Activated B cell treated with CpG ODN at 0.5 μM for 24 hours (primary cell): ENCODE measurements at places on chromosomes 16 and 17.
A peak's percentile ranks its signal among the peaks of the same experiment; 100 is the strongest.

GRCh38 chr16:20774703-20775362 lies 11.0 kb downstream of the ACSM3 start:
- peak; percentile 18 for DNase-seq

DNA sequence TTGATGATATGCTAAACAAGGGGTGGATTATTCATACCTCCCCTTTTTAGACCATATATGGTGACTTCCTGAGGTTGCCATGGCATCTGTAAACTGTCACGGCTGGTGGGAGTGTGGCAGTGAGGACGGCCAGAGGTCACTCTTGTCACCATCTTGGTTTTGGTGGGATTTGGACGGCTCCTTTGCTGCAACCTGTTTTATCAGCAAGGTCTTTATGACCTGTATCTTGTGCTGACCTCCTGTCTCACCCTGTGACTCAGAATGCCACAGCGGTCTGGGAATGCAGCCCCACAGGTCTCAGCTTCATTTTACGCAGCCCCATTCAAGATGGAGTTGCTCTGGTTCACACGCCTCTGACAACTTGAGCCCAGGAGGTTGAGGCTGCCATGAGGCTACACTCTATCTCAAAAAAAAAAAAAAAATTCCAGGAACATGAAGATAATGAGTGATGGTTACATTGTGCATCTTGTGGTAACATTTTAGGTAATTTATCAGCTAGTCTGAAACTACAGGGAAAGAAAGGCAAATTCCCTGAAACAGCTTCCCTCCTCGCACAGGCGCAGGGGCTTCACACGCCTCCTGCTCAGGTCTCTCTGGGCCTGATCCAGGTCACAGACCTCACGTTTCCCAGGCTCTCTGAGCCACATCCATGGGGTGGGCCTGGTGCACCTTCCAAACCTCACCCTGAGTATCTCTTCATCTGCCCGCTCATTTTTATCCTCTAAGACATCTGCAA lies 15.3 kb upstream of the UBE2I start:
- no peak for DNase-seq

DNA sequence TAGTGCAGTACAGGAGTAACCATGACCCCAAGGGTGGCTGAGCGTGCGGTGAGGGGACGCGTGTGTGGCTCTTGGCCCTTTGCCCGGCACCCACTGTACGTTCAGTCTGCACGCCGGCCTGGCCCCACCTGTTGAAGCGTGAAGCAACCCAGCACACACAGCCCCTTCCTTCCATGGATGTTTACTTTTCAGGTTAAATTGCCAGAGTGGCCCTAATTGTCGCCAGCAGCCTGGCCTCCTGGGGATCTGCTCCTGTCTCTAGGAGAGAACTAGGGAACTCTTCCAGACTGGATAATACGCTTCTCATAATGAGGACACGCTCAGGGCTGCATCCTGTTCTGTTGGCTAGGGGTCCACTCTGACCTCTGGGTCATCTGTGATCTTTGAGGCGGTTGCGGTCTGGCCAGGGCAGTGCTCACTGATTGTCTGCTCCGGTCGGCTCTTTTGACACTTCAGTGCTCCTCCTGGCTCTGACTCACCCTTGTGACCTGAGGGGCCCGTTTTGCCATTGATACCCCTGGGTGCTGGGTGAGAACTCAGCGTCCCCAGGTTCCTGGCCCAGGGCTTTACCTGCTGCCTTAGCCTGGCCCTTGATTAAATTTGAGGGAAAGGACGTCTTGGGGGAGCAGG lies 27.7 kb downstream of the TPSG1 start:
- DNase-seq: no peak

DNA sequence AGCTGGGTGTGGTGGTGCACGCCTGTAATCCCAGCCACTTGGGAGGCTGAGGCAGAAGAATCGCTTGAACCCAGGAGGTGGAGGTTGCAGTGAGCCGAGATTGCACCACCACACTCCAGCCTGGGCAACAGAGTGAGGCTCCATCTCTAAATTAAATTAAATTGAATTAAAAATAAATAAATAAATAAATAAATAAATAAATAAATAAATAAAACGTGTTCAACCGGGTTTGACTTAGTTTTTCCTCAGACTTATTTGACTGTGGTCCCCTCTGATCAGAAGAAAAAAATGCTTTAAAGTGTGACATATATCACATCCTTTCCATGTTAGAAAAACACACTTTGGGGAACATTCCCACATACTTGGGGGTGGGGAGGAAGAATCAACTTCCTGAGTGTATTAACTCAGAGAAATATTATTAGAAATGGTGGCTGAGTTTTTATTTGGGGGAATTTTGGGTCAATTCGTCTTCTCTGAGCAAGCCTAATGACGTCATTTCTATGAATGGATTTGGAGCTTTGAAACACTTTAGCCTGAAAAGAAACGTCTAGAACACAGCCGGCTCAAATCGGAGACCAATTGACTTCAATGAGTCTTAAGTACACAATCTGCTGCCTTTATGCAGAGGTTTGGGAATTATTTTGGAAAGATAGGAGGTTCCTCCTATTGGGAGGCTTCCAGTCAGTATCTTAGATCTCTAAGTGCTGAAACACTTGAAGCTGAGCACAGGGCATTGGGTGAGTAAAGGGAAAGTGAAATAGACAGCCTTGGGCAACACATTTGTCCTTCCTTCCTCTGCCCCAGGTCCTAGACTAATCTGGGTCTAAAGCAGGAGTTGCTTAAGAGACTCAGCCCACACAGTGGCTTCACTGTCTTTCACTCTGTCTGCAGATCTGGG lies 132.6 kb downstream of the PITPNC1 start:
- DNase-seq: no peak

DNA sequence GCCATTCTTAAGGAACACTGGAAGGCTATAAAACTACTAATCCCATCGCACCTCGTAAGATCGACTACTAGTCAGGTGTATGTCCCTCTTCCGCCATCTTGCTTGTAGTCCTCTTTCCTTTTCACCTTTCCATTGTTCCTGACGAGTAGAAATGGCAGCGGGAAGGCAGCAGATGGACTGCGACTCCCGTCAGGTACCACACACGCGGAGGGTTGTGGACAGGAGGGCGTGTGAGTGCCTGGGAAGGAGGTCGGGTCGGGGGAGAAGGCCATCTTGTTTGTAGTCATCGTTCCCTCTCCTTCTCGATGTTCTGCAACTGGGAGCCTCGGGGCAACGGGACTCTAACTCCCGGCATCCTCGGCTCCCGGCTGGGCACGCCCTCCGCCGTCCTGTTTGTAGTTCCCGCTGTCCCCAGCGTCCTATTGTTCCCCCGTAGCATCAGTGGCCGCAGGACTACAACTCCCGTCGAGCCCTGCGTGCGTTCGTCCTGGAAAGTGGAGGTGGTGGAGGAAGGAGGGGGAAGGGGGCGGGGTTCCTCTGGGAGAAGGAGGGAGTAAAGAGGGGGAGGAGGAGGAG lies 324 bp upstream of the FBXL19 start:
- DNase-seq: peak; percentile 86

DNA sequence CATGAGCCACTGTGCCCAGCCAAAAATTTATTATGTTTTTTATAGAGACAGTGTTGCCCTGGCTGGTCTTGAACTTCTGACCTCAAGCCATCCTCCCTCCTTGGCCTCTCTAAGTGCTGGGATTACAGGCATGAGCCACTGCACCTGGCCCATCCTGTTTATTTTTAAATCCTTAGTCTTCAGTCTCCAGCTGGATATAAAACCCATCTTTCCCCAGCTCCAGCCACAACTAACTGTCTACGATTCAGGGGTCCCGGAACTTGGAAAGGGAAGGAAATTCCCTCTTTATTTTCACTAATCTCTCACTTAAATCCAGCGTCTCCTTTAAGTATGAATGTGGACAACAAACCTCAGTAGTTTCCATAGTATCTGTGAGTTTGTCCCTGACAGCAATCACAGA lies 62.2 kb downstream of the IQCK start:
- no peak for DNase-seq

DNA sequence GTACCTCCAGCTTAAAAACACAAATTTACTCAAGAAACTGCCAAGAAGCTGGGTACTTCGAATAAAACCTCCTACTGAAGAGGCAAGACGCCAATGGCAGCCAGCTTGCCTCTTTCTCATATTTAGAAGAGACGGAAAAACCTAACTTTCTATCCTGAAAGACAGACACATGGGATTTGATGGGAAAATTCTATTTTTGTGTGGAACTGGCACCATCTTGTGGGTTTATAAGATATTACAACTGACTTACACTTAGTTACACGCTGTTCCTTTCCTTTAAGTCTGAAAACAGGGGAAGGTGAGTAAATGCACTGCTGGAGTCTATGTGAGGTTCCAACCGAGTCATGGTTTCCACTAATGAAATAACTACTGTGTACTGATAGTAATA lies 10.3 kb downstream of the ZNF18 start:
- DNase-seq: no peak

DNA sequence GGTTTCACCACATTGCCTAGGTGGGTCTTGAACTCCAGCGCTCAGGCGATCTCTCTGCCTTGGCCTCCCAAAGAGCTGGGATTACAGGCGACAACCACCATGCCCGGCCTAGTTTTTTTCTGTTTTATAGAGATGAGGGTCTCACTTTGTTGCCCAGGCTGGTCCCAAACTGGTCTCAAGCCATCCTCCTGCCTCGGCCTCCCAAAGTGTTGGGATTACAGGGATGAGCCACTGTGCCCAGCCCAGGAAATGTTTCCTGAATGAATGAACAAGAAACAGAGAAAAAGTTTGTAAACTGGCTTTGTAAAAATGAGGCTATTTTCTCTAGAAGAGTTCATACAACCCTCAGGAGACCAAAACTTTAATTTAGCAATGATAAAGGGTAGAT lies 68.0 kb downstream of the WWP2 start:
- DNase-seq: no peak

GRCh38 chr17:73165616-73166404 lies 1.0 kb downstream of the SSTR2 start:
- no peak for DNase-seq

GRCh38 chr16:65119901-65120401 lies 1.9 kb downstream of the CDH11 start:
- DNase-seq: no peak

- no peak for DNase-seq
Measured at GRCh38 chr17:74663561-74663960, 40.0 kb upstream of the CD300E start.

GRCh38 chr17:49022391-49022941 lies 25.3 kb downstream of the IGF2BP1 start:
- DNase-seq: no peak

DNA sequence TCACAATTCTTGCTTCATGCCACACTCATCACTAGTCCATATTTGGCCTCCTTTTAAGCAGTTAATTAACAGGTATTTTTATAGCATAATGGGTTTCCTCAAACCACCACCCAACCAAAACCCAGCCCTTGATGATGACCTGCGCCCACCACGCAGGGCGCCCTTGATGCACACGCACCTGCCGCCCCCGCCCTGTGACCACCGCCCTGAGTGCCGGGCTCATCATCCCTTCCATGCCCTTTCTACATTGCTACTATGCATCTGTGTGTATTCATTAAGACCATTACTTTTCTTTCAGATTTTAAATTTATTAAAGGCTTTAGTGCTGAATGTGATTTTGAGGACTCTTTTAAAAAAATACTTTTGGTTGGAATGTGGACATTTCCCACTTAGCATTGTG lies 204.8 kb upstream of the CHMP6 start:
- DNase-seq: no peak

- no peak for DNase-seq
Measured at GRCh38 chr17:64658931-64659330, 3.2 kb downstream of the SMURF2 start.

DNA sequence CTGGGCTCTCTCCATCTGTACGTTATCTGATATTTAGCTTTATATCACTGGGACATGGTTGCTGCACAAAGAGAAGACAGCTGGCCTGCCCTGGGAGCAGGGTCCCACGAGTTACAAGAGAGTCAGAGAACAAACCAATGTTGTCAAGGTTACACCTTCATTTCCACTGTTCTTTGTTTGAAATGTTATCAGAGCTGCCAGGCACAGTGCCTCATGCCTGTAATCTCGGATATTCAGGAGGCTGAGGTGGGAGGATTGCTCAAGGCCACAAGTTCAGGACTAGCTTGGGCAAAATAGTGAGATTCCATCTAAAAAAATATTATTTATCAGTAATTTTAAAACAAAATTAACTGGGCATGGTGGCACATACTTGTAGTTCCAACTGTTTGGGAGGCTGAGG lies 34.6 kb downstream of the ATP6V0A1 start:
- DNase-seq: no peak

DNA sequence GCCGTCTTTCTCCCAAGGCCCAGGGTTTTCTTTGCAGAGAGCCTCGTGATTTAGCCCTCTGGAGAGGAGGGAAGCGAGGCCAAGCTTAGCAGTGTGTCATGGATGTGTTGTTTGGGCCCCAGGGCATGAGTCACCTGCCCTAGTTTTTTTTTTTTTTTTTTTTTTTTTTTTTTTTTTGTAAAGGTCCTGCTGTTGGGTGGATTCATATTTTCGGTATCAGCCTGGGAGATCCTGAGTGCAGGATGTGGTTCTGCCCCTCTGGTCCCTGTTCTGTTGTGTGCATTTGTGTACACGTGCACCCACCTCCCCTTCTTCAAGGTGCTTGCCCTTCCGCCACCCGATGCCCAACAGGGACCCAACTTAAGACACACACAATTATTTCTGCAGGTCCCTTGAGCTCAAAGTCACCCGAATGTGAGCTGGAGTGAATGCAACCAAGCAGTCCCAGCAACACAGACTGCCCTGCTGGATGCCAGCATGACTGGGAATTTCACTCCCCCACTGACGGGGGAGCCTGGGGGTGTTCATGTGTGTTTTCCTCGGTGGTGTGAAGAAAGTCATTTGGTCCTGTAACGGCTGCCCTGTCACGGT lies 265.8 kb upstream of the TNRC6C start:
- no peak for DNase-seq

DNA sequence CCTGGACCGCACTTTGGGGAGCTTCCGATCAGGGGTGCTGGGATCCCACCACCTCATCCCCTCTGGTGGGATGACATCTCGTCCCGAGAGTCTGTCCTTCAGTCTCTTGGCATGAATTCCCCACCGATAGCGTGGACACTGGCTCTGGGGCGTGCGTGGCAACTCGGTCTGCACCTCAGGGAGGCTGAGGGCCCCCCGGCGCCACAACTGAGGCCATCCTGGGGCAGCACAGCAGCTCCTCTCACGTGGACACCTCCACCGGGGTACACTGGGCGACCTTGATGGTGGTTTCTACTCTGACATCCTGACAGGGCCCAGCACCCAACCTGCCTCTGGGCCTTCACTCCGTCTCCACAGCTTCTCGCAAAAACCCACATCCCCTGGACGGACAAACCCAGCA lies 8.6 kb downstream of the PDIA2 start:
- DNase-seq: no peak

DNA sequence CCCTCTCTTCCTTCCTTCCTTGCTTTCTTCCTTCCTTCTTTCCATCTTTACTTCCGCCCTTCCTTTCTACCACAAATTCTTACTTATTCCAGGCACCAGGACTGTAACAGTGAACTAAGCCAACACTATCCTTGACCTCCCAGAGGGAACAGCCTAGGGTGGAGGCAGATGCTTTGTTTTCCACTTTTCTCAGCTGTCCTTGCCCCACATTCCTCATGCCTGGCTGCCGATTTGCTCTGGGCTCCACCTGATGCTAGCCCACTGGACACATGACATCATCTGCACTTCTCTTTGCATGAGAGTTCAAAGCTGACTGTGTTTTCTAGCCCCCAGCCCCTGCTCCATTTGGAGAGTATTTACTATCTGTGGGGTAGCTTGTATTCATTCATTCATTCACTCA lies 283.0 kb downstream of the MAF start:
- no peak for DNase-seq
